NCI-H187 (cell line): ENCODE measurements at places on chromosomes 12 and 14.

DNA sequence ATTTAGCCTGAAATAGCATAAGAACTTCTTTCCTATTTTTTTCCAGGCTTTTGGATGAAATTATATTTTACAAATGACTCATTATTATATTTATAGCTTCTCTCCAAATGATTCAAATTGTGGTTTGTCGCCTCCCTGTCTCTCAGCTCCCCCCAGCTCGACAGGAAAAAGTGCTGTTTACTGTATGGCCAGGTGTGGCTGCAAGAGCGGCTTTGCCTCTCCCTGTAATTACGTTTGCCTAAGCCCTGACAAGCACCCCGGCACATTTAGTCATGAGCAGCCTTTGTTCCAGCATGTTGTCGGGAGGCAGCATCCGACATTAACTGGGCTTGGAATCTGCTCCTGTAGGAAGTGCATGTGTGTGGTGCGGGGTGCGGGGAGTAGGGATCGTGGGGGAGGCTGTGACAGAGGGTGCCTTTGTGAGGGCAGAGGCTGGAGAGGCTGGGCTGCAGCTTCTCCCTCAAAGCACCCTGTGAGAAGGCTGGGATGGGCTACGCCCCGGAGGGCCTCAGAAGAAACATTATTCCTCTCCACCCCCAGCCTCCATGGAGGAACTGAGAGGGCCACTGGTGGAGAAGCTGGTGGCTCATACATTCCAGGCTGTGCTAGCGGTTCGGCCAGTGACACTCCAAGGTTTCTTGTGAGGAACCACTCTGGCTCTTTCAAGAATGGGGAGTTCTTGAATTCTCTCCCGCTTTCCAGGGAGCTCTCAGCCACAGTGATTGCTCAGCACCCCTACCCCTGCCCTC is 42.1 kb upstream of the CTDSP2 start:
- DNase-seq: peak; percentile 79

GRCh38 chr12:51361161-51362016 is 14.9 kb upstream of the CELA1 start:
- no peak for DNase-seq

DNA sequence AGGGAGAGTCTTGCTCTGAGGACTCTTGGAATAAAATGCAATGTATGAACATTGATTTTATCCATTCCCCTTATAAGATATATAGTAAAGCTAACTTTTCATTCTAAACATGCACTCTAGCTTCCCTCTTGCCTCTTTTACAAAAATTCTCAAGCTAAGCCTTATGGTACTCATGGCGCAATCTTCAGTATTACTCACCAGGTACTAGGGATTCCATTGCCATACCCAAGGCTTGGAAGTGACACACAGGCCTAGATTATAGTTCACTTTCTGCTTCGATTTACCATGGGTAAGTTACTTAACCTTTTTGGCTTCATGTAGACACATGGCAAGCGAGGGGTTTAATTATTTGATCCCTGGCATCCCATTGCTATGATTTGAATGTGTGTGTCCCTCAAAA is 331.5 kb downstream of the LRIG3 start:
- no peak for DNase-seq

DNA sequence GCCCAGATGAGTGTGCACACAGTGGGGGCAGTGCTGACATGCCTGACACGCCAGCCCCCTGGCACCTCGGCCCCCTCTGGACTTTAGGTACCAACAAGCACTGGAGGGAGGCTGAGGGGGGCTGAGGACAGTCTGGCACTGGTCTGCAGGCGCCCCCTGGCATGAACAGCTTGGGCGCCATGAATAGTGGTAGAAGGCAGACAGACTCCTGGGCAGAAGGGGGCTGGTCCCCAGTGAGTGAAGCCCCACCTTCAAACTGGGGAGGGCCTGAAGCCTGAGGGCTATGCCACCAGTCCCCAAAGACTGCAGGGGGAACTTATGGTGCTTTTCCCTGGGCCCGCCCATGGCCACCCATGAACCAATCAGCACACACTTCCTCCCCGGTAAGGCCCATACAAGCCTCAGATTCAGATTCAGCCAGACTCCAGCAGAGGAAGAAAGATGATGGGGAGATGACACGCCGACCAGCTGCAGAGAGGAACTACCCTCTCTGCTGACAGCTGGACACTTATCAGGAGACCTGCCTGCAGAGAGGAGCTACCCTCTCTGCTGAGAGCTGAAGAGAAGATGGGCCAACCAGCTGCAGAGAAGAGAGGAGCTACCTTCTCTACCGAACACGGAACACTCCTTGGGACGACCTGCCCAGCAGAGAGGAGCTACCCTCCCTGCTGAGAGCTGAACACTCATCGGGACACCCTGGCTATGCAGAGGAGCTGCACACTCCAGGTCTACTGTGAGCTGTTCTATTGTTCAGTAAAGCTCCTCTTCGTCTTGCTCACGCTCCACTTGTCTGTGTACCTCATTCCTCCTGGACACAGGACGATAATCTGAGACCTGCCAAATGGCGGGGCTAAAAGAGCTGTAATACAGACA is 324.5 kb downstream of the PCNX1 start:
- no peak for DNase-seq

- DNase-seq: no peak
These were observed 7.4 kb upstream of the KTN1 start for GRCh38 chr14:55572578-55572977.

- DNase-seq: no peak
These were observed 119.6 kb downstream of the NUAK1 start for GRCh38 chr12:106019144-106019543.

- no peak for DNase-seq
These were observed 146.3 kb upstream of the GZMB start for GRCh38 chr14:24780281-24780680.

DNA sequence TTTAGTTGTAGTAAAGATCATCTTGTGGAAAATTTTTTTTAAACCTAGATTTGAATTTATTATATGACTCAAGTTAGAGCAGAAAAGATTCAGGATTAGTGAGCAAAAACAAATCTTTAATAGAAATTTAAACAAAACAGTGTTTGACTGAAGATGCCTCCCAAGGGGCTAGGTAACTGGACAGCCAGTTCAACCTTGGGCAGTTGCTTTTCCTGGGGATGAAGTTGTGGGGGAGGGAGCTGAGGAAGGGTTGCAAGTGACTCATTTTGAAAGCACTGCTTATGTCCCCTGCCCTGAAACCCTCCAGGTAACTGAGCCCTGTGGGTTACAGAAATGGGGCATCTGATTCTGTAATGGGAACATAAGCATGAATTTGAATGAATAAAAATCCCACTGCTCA is 13.1 kb downstream of the CFAP54 start:
- no peak for DNase-seq

DNA sequence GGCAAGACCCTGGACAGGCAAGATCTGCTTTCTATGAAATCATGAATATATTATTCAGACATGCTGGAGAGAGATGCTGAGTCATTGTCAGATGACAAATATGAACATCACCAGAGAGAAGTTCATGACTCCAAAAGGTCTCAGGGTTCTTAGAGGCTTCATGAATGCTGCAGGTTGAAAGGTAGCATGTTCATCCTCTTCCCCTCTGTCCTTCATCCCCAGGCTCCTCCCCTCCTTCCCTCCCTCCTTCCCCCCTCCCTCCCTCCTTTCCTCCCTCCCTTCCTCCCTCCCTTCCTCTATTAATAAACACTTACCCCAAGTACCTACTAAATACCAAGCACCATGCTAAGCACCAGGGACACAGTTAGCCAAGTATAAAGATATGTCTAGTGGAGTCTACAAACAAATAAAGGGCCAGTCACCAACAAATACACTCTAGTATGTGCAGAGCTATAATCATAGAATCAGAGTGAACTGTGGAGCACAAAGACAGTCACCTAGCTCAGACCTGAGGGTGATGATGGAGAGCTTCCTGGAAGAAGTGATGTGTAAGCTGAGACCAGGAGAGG is 46.2 kb downstream of the RPH3A start:
- DNase-seq: no peak

DNA sequence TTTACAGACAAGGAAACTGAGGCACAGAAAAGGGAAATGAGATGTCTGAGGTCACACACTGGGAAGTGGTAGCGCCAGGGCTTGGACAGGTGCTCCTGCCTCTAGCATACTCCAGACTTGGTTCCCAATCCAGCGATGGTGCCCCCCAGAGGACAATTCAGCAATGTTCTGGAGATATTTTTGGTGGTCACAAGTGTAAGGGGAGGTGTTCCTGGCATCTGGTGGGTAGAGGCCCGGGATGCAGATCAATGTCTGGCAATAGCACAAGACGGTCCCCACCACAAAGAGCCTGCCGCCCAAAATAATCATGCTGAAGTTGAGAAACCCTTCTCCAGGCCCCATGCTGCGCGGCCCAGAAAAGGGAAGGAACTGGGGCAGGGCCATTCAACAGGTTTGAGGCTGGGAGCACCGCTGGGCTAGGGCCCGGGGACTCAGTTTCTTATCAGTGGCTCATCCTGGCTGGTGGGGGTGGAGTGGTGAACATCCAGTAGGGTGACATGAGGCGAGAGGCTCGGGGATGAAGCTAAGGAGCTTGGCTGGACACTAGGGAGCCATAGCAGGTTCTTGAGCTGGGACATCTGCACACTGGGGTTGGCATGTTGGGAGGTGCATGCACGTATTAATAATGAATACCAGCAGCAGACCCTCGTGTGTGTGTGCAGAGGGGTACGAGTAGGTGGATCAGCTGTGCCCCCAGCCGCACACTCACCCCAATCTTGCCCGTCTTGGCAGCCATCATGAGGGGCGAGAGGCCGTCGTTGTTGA is 35.1 kb downstream of the TRPV4 start:
- DNase-seq: no peak

DNA sequence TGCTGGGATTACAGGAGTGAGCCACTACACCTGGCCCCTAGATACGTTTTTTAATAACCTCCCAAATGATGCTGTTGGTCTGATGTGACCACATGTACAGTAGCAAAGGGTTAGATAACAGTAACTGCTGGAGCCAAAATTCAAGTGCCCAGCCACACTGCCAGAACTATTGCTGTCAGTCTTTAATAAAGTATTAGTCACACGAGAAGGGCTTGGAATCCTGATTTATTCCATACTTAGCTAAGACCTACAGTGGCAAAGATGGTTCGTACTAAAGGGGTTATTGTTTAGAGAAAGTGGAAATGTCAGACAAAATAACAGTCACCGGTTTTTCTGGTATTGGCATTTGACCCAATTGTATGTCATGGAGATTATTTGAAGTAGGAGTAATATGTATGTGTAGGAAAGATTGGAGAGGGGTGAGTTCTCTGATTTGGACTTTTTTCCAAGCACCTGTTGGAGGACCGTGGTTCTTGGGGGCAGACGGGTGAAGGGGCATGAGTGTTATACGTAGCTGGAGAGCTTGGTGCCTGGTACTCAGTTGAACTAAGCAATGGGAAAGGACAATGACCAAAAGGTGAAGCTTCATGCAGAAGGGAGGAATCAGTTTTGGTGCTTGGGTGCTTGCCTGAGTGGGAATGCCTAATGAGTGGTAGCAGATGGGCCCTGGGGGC is 9.7 kb downstream of the TUBA1C start:
- DNase-seq: no peak

DNA sequence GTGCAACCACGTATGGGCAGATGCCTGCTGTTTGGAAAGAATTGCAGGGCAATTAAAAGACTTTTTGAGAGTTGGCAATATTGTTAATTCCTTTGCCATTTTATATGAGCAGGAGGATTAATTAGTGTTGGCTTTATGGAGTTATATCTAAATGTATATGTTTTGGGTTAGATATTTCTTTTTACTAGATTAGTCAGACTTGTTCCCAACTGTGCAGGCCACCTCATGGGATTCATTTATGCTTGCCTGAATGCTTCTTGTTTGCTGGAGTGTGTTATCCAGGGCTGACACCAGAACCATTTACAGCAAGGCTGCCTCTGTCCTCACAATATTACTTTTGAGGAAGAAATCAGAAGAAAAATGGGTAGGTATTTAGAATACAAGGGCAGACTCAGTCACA is 192.5 kb downstream of the KTN1 start:
- no peak for DNase-seq

GRCh38 chr14:53743371-53743770 is 213.3 kb downstream of the BMP4 start:
- no peak for DNase-seq

DNA sequence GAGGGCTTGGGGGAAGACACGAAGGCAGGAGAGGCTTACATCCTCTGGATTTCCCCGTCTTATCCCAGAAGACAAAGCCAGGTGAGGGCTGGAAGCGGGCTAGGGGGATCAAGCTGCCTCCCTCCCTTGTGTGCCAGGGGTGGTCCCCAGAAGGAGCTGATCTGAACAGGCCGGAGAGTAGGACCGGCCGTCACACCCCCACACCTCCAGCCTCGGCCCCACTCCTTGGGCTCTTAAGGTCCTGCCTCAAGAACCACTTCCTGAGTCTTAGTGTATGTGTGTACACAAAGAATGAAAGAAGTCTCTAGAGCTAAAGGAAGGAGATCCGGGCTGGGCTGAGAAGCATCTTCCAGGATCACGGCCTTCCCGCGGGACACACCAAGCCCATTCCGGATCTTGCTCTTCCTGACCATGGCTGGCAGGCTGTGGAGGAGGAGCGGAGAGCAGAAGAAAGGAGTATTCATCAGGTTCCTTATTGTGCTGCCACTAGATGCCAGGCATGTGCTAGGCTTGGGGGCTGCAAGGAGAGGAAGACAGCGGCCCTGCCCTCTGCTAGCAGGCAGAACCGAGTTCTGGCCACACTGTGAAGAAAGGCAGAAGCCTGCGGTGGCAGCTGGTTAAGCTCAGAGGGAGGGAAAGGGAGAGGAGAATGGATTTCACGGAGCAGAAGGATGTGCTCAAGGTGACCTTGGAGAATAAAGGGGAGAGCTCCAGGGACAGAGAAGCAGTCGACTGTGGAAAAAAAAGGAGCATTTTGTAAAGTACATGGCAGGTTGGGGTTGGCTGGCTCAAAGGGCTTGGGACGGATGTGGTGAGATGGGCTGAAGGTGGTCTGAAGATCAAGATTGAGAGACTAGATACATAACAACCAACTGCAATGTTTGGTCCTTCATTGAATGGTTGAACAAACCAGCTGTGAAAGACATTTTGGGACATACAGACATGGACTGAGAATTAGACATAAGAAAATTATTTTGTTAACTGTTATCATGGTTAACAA is 1.3 kb upstream of the CD63 start:
- no peak for DNase-seq

DNA sequence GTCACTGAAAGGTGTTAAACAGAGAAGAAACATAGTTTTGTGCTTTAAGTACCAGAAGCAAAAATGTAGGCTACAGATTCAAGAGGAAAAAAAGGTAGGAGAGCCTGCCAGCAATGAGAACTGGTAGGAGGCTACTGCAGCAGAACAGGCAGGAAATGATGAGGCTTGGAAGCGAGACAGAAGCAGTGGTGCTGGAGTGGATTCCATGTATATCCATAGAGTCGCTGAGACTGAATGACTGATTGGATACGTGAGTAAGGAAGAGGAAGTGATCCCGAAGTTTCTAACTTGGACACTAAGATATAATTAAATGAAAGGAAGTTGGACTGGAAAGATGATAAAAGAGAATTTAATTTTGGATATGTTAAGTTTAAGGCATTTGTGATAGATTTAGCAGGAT is 45.0 kb upstream of the CCDC91 start:
- DNase-seq: no peak

- no peak for DNase-seq
These were observed 185.7 kb downstream of the RIMBP2 start for GRCh38 chr12:130530429-130530828.

DNA sequence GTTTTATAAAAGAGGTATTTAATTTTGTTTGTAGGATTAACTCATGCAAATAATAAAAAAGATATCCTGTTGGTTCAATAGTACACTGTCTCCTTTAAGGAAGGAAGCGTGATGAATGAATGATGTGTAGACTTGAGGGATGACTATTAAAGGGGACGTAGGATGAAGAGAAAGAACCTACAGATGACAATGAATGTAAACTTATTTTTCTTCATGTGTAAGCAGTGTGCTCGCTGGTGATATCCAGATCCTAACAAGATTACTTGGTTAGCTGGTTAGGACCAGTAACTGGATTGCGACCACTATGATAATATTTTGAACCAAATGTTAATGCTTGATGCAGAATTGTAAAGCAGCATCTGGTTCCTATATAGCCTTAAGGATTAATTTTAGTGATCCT is 2.6 kb downstream of the ARF6 start:
- DNase-seq: no peak
